ENCODE measurements at places on chromosomes 12 and 14.

DNA sequence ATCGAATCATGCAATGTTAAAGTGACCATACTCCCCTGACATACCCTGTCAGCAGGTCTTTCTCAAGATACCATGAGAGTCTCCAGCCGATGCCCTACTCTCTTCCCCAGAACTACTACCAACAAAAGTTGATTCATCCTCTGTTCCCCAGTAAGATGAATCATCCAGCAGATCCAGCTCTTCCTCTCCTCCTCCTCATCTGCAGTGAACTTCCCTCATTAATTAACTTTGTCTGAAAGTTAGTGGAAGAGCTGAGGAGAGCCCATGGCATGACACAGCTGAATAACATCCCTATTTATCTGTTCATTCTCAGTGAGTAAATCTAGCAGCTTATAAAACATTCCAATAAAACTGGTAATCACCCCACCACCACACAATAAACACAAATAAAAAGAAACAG lies 213.4 kb downstream of the EGLN3 start:
- no peak for DNase-seq

DNA sequence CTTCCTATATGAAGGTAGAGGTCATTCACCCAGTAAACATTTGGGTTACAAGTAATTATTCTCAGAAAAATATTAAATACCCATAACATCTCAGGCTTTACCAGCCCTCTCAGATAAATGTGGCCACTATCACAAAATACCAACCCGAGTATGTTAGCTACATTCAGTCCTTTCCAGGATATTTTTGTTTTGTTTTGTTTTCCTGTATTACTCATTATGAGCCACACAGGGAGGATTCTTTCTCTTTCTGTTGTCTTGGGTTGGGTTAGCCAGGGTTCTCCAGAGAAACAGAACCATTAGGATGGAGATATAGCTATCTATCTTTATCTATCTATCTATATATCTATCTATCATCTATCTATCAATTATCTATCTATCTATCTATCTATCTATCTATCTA lies 947.6 kb upstream of the MDGA2 start:
- DNase-seq, result no peak

GRCh38 chr14:51677266-51677665 lies 25.6 kb downstream of the FRMD6 start:
- no peak for DNase-seq

- no peak for DNase-seq
Observed at GRCh38 chr14:105431256-105431655, 11.6 kb downstream of the MTA1 start.

- no peak for DNase-seq
Observed at GRCh38 chr12:120169946-120170345, 24.6 kb downstream of the GCN1 start.

DNA sequence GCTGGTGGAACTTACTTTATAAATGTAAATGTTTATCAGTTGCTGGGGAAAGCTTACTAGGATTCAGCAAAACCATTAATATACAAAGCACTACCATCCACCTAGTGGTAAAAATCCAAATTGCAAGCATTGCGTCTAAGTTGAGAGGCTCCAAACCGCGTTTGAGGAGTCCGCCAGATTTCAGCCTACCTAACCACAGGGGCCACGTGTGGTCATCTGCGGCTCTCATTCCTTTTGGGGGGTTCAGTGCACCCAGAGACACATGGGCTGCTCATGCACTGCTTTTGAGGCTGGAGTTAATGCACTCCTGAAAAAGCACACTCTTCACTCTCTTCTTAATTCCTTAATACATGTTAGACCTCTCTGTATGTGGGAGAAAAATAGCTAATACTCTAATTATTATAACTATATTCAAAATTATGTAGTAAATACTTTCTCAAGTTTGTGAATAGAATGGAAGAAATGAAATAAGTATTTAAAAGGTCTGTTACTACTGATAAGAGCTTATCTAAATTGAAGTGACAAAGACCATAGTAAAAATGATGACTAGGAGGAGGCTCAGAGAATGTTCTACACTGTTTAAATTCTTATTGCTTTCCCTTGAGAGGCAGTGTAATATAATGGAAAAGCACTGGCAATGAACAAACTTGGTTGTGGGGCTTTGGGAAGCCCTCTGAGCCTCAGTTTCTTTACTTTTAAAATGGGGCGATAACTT lies 41.4 kb upstream of the MANSC4 start:
- DNase-seq, result peak; percentile 37

- no peak for DNase-seq
Observed at GRCh38 chr12:94516985-94517384, 57.3 kb upstream of the CEP83 start.

All from activated T-cell treated with anti-CD3 and anti-CD28 coated beads for 4 hours (primary cell).